ENCODE measurements at places on chromosomes 11 and 22.
A peak's percentile ranks its signal among the peaks of the same experiment; 100 is the strongest.

GRCh38 chr11:17538054-17538453, 6.2 kb downstream of the USH1C start:
- no peak for DNase-seq

DNA sequence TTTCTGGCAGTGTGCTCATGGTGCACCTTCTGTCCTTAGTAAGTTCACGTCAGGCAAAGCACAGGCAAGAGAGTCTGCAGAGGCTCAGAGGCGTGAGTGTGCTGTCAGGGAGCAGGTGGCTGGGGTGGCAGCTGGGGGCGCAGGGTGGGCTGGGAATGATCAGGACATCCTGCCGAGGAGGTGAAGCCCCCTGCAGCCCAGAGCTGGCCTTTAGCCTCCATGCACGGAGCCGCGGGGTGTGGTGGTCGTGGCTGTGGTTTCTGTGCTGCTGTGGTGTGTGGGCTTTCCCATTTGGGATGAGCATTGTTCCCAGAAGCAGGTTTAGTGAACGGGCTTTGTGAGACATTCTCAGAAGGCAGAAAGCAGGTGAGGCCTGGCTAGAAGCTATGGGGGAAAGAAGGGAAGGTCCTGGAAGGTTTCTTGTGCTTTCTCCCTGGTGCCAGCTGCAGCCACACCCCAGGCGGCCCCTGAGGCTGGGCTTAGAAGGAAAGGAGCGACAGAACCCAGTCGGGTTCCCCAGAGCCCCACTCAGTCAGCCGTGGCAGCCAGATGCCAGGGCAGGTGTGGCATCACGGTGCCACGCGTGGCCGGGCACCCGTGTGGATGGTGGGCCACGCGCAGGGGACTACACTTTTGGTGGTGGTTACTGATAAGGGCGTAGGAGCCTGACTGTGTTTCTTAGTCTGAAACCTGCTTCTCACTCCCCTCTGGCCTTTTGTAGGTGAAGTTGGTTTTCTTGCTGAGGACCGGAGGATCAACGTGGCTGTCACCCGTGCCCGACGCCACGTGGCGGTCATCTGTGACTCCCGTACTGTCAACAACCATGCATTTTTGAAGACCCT, 32.0 kb downstream of the IGHMBP2 start:
- DNase-seq: no peak

DNA sequence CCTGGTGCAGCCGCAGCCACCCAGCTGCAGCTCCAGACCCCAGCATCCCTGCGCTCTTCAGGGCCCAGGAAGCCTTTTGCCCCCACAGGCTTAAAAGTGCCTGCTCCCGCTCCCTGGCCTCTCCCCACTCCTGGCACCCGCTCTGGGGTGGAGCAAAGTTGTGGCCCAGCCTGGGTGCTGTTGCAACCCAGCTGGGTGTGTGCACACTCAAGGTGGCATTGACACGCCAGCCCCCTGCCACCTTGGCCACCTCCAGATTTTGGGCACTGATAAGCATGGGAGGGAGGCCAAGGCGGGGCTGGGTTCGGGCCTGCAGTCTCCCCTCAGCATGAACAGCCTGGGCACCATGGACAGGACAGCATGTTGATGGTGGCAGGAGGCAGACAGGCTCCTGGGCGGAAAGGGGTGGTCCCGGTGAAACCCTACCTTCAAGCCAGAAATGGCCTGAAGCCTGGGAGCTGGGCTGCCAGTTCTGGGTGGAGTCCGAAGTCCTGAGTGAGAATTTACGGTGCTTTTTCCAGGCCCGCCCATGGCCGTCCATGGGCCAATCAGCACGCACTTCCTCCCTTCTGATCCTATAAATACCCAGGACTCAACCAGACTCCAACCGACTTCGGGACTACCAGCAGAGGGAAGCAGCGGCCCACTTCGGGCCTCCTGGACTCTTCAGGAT, 23.6 kb upstream of the RNASEH2C start:
- DNase-seq: no peak

- DNase-seq: no peak
Measured at GRCh38 chr11:91866642-91867041, 358.0 kb upstream of the FAT3 start.

DNA sequence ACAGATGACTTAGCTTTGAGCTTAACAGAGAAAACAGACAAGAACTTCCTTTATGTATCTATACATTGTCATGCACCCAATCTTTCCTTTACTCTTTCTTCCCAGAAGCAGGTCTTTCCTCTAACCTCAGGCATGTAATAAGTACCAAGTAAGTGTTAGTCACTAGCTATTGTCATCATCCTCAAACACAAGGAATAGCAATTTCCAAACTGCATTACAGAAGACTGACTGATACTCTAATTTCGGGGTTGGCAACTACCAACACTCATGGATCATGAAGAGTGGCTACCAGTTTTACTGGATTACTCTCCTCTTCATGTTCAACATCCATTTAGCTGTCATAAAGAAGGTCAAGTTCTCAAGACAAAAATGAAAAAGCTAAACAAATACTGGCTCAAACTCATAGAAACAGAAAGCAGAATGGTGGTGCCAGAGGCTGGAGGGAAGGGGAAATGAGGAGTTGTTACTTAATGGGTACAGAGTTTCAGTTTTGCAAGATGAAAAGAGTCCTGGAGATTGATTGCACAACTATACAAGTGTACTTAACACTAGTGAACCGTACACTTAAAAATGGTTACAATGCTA, 111.6 kb downstream of the SIK3 start:
- no peak for DNase-seq

GRCh38 chr22:47739291-47740015, 977.0 kb downstream of the TBC1D22A start:
- DNase-seq: no peak

GRCh38 chr11:71373791-71374454, 74.3 kb downstream of the DHCR7 start:
- no peak for DNase-seq

DNA sequence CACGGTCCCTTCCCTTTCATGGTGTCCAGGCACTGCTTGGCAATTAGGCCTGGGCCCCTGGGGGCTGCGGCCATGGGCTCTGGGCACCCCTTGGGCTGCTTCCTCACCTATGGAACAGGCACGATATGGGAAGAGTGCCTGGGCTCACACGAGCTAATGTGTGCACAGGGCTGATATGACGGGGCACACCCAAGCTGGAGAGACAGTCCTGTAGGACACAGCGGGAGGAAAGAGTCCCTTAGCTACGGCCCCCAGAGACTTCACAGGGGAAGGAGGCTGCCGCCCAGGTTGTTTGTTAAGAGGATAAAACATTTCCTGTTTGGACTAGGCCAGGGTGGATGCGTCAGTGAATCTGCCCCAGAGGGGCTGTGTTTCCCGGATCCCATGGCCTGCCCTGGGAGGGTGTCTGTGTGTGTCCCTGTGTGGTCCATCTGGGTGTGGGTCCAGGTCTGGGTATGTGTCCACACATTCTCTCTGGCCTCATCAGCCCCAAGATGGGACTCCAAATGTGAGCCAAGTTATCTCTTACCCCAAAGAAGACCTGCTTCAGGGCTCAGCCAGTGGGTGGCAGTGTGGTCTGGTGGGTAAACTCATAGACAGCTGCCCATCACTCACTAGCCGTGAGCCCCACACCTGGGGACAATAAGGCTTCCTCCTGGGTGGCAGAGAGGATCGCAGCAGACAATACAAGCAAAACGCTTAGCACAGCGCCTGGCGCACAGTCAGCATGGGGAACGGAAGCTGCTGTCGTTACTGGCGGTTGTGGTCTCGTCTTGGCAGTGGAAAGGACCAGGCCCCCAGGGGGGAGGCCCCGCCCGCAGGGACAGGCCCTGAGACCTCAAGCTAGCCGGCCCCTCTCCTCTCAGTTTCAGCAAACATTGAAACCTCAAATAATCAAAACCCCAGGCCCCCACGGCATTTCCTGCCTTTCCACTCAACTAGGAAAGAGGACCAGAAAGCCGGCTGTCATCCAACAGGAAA, 3.2 kb upstream of the EMID1 start:
- DNase-seq: peak; percentile 30

- DNase-seq: no peak
Measured at GRCh38 chr22:26998129-26998528, 340.7 kb downstream of the MIAT start.

DNA sequence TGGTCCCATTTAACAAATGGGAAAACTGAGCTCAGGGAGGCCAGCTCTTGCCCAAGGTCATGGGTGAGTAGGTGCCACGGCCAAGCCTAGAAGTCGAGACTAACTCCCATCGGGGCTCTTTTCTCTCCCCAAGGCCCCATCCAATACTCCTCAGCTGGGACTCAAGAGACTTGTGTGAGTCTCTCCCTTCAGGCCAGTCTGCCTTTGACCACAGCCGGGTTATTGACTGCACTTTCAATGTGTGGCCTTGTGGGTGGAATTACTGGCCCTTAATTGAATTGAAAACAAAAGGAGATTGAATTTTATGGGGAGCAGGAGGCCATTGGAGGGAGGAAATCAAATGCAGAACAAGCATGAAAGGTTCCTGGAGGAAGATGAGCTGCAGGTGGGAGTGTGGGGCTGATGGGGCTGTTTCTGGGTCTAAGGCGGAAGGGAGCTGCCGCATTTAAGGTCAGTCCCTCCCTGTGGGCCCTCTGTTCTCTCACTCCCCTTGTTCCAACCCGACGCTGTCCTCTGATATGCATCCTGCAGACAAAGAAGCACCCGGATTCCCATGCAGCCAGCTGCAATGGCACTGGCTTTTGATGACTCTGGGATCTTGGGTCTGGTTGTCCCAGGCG, 552.8 kb downstream of the MIAT start:
- DNase-seq: no peak

GRCh38 chr11:47887910-47888569, 39.9 kb upstream of the NUP160 start:
- DNase-seq: no peak

- no peak for DNase-seq
Measured at GRCh38 chr11:9974375-9974774, 310.5 kb downstream of the SWAP70 start.

- no peak for DNase-seq
Measured at GRCh38 chr11:6539748-6540268, 42.7 kb downstream of the DNHD1 start.

- DNase-seq: no peak
Measured at GRCh38 chr11:12163181-12163941, 53.0 kb downstream of the MICAL2 start.

DNA sequence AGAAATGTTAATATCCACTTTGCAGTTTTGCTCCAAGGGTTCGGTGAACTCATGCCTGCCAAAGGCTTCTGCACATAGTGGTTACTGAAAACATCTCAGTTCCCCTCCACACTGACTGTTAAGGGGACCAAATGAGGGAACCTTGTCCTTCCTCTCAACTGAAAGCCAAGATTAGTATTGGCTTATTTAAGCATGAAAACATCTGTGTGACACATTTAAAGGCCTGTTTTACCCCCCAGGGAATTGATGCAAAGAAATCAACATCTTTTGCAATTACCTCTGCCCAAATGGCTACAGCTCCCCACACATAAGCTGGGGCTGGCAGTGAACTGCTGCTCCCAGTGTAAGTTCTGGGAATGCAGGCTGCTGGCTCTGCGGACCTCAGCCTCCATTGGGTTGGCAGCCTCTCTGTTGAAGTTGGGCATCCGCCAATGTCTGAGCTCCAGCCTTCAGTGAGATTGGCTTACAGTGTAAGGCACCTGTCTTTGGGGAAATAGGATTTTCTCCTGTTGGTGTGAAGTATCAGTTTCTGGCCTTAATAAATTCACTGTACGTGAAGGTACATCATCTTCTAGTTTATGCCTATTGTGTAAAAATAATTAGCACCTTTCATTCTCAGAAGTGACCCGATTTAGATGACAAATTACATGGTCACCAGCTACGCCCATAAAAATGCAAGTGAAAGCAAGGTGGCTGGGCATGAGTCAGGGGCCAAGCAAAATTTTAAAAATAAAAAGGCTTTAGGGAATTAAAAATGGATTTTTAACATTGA, 213.4 kb upstream of the SYN3 start:
- no peak for DNase-seq
